Activated CD8-positive, alpha-beta memory T cell treated with anti-CD3 and anti-CD28 coated beads for 4 hours (primary cell): ENCODE measurements at places on chromosomes 7 and 10.

DNA sequence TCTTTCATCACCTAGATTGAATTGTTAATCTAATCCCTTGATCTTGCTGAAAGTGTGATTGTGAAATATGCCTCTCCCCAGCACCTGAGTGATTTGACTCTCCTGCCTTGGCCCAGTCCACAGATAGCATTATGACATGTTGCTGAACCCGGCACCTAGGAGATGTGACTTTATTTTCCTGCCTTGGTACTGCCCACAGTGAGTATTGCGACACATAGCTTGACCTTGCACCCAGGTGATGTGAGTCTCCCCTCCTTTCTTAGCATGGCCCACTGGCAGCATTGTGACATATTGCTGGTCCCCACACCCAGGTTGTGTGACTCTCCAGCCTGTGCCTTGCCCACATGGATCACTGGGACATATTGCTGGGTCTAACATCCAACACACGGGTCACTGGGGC lies 32.5 kb upstream of the ZNF107 start:
- DNase-seq, result no peak

DNA sequence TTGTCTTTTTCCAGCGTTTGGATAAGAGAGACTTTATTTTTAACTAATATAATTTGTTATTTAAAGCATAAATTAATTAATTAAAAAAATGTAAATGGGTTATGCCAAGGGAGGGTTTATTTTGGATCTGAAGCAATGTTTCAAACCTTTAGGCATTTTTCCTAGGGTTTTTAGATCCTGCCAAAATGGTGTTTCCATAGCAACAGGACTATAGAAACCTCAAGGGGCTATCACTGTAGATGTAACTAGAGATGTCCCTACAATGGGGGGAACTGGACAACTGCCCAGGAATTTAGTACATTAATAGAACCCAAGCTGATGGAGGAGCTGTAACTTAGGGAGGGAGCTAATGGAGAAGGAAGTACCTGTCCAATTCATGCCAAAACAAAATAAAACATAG lies 57.3 kb downstream of the SLC39A12 start:
- no peak for DNase-seq

- no peak for DNase-seq
These were observed 28.4 kb downstream of the DNAJC9 start for GRCh38 chr10:73218431-73219191.

- DNase-seq, result no peak
These were observed 379.1 kb downstream of the TCERG1L start for GRCh38 chr10:130932326-130933007.

DNA sequence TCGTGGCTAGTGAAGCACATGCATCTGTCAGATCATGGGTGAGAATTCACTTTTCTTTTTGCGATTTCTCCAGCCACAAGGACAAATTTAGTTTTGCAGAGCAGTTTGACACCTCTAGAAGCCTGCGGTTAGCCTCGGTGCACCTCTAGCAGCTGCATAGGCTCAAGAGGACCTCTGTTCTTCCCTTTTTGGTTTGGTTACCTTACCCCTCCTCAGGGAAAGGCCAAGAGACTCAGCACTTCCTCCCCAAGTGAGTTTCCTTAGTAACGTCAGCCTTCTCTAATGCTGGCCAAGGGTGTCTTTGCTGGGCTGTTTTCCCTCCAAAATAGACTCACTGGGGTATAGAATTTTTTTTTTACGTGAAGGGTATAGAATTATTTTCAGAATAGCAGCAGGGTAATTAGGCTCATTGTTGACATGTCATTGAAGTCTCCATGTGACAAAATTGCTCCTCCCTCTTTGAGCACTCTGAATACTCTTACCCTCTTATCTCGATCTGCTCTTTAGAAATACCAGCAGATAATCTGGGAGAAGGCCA lies 97.8 kb downstream of the AUTS2 start:
- DNase-seq, result no peak

DNA sequence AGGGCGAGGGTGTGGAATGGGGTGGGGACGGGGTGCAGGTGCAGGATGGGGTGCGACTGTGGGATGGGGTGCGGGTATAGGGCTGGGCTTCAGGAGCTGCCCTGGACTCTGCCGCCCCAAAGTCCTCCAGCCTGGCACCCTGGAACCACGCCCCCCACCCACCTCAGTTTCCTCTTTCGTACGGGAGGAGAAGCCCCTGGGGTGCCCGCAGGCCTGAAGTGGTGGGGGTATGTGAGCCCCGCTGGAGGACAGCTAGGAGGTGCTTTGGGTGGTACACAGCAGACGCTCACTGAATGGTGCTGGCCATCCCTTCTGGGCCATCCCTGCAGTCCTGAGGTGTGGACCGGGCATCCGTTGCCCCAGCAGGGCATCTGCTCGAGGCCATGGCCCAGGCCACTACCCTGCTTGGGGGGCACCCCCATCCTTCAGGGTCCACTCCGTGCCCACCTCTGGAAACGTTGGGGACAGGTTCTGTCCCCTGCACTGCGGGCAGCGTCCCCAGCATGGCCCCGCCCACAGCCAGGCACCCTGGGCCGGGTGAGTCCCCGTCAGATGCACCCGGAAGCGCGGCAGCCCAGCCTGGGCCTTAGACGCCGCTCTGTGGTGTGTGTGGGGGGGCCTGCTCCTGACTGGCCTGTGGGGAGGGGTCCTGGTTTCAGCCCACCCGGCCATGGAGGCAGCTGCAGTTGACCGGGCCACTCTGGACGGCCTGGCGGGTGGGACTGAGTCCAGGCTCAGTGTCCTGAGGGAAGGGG lies 41.6 kb downstream of the UNCX start:
- DNase-seq, result no peak

- no peak for DNase-seq
These were observed 72.9 kb downstream of the MTPN start for GRCh38 chr7:135904282-135904681.

- DNase-seq, result no peak
These were observed 13.3 kb upstream of the ACSL5 start for GRCh38 chr10:112360308-112361270.

GRCh38 chr10:19947215-19947614 lies 131.0 kb downstream of the PLXDC2 start:
- no peak for DNase-seq

GRCh38 chr7:8227261-8227660 lies 34.7 kb downstream of the ICA1 start:
- DNase-seq, result no peak

GRCh38 chr10:73517166-73517888 lies 21.5 kb upstream of the PPP3CB start:
- no peak for DNase-seq

GRCh38 chr7:47757921-47758411 lies 176.1 kb upstream of the TNS3 start:
- DNase-seq, result no peak

- DNase-seq, result no peak
These were observed 27.8 kb downstream of the DIP2C start for GRCh38 chr10:661597-662222.

DNA sequence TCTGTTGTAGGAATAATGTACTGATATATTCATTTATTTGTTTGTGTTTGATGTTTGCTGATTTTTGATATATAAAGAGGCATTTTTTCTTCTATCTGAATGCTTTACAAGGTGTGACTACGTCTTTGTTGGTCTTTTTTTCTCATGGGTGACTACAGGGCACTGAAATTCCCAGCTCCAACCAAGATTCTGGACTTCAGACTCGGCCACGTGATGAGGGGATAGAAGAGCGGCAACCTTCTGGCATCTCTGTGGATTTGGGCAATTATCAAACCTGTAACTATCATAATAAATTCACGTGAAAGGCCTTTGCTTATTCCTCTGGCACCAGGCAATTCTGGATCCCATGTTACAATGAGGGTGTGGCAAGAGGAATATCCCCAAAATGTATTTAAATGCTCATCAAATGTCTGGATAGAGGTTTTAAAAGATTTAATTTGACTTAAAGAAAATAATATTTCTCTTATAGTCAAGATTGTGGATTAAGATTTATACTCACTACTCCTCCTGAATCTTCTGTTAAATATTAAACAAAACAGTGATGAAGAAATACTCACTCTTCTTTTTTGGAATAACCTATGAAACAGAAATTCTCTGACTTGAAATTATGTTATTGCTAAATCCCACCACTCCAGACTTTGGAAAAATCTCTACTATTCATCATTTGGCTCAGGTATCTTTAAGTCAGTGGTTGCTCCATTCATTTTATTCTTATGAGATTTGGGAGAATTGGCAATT lies 276.3 kb downstream of the GPR37 start:
- no peak for DNase-seq

DNA sequence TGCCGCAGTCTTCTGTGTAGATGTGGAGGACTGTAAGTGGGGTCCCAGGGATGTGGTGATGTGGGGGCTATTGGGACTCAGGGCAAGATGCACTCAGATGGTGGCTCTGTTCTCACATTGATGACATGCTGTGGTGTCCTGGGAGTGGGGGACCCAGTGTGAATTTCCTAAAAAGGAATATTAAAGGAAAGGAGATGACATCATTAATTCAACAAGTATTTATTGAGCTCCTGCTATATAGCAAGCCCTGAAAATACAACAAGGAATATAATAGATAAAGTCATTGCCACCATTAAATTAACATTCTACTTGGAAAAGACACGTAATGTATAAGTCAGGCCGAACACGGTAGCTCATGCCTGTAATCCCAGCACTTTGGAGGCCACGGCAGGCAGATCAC lies 61.9 kb upstream of the MNX1 start:
- DNase-seq, result no peak

- DNase-seq, result no peak
These were observed 37.5 kb downstream of the PWWP2B start for GRCh38 chr10:132434405-132435005.

GRCh38 chr10:16020836-16021235 lies 160.5 kb upstream of the MINDY3 start:
- DNase-seq, result no peak
